ENCODE measurements at places on chromosomes 5 and 9. TPM values are rescaled to one million over a fixed set of nuclear protein-coding genes. Genes with fewer than 3 reads are reported as not detected.
A peak's percentile ranks its signal among the peaks of the same experiment; 100 is the strongest.

DNA sequence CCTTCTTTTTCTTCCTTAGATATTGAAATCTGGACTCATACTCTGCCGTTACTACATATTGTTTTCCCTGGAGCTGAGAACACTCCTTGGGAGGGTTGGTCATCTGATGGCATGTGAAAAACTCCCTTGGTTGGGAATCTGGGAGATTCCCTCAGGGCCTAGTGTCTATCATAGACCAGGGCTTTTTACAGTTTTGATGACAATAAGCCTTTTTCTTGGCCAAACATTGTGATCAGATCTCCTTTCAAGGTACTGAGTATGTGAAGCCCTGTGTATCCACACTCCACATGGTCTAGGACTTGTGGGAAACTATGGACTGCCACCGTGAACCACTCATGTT is 32.9 kb downstream of the TMEM252 start:
- DNase-seq = no peak

DNA sequence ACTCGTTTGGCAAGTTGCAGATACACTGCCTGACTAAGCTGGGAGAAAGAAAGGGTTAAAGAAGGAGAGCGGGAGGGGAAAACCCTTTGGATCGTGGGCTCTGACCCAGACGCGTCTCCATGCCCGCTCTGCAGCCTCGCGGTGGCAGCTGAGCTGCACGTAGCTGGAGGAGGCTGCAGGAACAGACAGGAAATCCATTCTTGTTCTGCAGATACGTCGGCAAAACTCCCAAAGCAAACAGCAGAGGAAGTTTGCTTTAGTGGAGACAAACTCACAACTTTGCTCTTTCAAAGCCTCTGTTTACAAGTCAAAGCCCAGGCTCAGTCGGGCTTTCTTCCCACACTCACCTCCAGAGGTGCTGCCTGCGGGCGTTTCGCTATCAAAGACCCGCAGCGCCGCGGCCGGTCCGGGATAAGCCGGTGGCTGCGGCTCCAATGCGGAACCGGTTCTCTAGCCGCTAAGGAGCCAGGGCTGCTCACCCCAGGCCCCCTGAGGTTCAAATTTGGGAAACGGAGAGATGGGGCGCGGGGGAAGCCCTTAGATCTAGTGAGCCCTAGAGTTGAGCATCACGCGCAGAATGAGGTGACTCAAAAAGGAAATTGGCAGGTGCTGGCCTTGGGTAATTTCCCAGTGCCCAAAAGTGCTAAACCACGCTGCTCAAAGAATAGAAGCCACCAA is 60.7 kb downstream of the MAT2B start:
- peak; percentile 46 for DNase-seq

DNA sequence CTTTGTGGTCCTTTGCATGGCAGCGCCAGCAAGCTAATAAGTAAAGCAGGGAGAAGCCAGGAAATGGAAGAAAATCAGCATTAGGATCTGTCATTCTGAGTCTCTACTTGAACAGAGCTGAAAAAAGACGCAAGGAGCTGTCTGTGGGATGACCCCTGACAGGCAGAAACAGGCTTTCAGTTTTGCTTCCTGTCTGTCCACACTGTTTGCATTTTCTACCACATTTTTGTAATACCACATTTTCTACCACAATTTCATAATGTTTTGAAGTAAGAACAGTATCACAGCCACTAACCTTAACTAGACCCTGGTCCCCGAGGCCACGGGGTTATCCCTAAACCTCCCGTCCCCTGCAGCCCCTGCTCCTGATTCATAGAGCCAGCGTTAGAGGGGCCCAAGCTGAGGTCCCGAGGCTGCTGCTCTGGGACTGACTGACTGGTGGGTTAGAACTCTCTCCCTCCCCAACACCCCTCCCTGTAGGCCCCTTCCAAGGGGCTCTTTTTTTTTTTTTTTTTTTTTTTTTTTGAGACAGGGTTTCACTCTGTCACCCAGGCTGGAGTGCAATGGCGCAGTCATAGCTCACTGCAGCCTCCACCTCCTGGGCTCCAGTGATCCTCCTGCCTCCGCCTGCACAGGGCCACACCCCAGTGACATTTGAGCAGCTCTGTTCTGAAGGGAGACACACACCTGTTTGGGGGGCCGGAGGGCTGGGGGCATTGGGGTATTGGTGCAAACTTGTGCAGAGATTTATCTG is 4.0 kb upstream of the CLIC3 start:
- peak; percentile 68 for DNase-seq

DNA sequence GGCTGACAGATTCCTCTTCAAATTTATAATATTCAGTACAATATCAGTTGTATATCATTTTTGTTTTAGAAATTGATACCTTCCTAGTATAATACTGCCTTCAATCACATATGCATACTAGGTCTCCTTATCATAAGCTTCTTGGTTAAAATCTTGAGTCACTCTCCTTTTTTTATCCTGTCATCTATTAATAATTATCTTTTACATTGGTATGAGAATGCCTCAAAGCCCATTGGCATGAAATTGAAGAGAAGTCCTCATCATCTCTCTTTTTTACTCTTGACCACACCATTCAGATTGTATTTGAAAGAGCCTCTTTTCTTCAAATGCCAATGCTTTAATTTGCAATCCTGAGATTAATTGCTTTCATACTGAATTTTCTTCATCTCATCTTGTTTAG is 810.3 kb downstream of the BRINP1 start:
- DNase-seq = no peak

DNA sequence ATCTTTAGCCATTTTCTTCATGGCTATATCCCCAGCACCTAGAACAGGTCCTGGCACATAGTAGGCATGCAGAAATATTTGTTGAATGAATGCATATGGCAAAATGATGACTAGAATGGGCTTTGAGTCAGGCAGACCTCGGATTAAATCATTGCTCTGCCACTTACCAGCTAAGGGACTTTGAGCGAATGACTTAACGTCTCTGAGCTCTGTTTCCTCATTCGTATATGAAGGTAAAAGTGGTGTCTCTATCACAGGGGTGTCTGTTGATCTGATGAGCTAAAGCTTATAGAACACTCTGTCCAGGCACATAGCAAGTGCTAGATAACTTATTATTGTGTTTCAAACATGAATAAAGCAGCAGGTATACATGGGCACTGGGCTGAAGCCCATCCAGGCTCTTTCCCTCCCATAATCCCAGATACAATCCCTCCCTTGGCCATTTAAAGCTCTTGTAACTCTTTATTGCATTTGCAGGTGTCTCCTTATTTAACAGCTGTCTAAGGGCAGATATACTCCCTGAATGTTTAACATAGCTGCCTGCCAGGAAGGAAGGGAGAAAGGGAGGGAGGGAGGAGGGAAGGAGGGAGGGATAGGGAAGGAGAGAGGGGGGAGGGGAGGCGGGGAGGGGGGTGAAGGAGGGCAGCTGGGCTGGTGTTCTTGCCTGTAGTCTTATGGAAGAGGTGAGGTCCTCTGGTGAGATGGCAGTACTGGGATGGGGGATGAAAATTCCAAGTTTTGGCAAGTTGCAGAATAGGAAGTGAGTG is 23.2 kb upstream of the STXBP1 start:
- DNase-seq = no peak

DNA sequence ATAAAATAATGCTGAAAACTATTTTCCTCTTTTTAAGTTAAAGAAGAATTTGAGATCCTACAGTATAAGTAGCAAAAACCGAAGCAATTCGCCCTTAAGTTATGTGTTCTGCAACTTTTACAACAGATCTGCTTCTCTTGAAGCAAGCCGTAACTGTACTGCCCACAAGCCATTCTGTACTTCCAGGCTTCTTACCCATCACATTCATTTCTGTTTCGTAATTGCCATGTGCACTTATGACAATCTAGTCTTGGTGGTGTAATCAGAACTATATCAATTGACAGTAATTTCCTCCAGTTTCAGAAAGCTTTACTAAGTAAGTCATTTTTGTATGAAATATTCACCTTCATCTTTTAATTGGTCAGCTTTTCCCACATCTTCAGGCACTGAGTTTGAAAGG is 13.8 kb downstream of the SGTB start:
- no peak for DNase-seq

DNA sequence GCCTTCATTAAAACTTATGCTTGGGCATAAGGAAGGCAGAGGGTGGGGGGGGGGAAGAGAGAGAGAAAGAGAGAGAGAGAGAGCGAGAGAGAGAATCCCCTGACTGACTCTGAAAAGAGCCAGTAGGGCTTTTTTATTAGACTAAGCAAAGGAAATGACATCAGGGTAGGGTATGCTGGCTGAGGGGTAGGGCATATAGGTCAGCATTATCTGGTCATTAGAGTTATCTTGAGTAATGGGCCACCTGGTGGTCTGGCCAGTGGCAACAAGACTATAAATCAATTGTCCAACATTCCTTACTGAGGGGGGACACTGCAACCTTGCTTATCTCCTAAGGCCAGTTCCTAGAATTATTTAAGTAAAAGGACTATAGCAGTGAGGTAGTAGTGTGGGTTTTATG is 67.2 kb downstream of the TSSK1B start:
- no peak for DNase-seq

DNA sequence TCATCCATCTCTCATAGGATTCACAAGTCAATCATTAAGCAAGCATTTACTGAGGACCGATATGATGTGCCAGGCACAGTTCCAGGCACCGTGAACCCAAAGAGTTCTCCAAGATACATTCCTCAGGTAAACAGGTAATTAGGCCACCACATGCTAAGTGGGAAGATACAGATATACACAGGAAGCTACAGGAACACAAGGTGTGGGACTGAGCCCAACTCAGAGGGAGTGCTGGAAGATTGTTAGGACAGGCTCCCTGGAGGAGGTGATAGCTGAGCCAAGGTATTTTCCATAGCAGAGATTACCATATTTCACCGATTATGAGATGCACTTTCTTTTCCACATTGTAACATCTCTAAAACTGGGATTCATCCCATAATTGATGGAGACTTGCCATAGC is 31.4 kb upstream of the RAI14 start:
- no peak for DNase-seq

GRCh38 chr9:71920456-71921189 is 9.2 kb downstream of the C9orf85 start:
- DNase-seq = no peak

GRCh38 chr5:40409601-40410000 is 270.1 kb upstream of the PTGER4 start:
- no peak for DNase-seq

DNA sequence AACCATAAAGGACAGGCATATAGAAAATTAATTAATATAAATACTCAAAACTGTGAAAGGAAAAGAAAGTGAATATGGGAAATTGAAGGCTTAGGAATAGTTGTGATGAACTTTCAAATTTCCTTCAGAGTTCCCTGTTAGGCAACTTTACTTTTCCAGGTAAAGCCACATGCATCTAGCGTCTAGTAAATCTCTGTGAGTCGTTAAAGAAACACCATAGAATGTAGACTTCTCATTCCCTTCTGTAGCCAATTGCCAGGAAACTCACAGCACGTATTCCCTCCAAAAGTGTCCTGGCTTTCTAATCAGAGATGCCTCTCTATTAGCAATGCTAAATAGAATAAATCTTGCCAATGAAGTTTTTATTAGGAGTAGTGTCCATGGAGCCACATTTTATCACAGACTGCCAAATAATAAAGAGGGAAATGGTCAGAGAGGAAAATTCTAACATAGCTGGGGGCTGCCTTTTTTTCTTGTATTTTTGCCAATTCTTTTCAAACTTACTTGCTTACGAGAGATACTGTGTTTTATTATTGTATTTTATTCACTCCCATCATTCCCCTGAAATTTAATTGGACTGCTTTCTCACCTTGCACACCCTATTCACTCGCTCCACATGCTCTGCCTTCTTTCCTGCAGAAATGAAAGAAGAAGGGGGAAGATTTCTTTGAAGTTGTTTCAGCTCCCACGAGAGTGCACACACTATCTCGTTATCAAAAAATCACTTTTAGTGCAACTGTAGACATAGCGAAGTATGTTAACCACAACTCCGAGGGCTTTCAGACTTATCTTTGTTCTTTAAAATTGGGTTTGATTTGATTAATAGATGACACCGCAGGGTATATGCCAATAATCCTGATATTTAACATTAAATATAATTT is 439.0 kb downstream of the CSNK1G3 start:
- DNase-seq = no peak

DNA sequence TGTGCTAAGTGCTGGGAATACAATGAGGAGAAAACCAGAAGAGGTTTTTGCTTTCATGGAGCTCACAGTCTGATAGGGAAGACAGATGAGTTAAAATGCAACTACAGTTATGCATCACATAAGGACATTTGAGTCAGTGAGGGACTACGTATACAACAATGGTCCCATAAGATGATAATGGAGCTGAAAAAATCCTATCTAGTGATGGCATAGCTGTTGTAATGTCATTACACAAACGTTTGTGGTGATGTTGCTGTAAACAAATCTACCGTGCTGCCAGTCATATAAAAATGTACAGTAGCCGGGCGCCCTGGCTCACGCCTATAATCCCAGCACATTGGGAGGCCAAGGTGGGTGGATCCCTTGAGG is 110.1 kb upstream of the RAD23B start:
- no peak for DNase-seq

DNA sequence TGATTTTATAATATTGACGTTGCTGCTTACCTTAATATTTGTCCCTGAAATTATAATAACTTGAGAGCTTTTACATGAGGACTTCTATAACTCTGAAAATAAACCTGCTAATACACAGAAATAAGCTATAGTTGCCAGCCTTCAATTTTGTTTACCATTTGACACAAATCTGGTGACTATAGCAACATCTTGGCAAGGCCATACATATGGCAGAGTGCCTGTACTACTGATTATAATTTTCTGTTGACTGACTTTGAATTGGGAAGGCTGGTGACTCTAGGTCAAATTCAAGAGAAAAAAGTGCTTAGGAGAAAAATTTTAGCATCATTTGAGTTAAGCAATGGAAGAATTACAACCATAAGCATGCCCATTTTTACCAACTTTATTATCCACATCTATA is 581.4 kb upstream of the PTPRD start:
- no peak for DNase-seq

DNA sequence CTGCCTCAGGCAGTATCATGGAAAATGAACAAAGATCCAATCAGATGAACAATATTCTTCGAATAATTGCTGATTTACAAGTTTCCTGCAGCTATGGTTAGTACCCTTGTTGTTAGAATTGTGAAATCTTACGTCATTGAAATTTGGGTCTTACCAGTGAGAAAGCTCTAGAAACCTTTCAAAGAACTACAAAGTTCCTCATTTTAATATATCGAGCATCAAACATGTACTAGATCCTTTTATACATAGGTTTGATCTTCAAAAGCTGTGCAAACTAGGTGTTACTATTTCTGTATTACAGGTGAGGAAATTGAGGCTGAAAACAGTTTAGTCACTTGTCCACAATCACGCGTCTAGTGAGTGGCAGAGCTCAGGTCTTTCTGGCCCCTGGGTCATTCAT is 43.7 kb upstream of the ANGPTL2 start:
- DNase-seq = no peak

Gene PCDHGB2
- total RNA-seq = 3.3 TPM

Gene RNF208
- total RNA-seq = 1.4 TPM

Gene LRRC19
- not detected for total RNA-seq

Gene UBE2QL1
- total RNA-seq = 1.6 TPM

Gene IRX1
- not detected for total RNA-seq

Gene LCN9
- not detected for total RNA-seq

Gene ORM2
- total RNA-seq = not detected

All from B cell (primary cell).